Endothelial cell (in vitro differentiated cells): ENCODE measurements at places on chromosomes 4 and X. TPM values are rescaled to one million over a fixed set of nuclear protein-coding genes. Genes with fewer than 3 reads are reported as not detected.

GRIA3 gene
- total RNA-seq, result 0.51 TPM

TREX2 gene
- 1.5 TPM for total RNA-seq

GRCh38 chrX:96835660-96836289 lies 47.9 kb upstream of the RPA4 start:
- no peak for DNase-seq

DNA sequence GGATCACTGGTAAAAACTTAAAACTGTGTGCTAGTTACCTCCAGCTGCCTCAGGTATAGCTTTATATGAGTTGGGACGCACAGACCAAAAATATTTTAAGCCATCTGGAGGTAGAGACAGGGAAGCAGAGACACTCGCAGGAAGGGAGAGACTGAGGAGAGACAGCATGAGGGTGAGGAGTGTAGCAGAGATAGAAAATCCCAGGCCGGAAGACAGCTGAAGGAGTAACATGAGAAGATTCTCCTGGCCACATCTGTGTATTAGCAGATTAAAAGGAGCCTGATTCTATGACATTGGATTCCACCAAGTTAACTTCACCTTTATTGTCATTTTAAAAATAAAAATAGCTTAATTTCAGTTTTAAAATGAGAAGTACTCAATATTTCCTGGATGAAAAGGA lies 84.3 kb downstream of the PDLIM5 start:
- no peak for DNase-seq

- no peak for DNase-seq
Measured at GRCh38 chr4:76434901-76435527, at the start of gene SHROOM3. Gene SHROOM3, plus strand, starts transcription at chr4:76435229. Its CDS starts 824 bp downstream, at chr4:76436053.
